ENCODE measurements at places on chromosomes 5 and 9. TPM values are rescaled to one million over a fixed set of nuclear protein-coding genes. Genes with fewer than 3 reads are reported as not detected.

The WNT8A gene
- not detected for polyA plus RNA-seq

DNA sequence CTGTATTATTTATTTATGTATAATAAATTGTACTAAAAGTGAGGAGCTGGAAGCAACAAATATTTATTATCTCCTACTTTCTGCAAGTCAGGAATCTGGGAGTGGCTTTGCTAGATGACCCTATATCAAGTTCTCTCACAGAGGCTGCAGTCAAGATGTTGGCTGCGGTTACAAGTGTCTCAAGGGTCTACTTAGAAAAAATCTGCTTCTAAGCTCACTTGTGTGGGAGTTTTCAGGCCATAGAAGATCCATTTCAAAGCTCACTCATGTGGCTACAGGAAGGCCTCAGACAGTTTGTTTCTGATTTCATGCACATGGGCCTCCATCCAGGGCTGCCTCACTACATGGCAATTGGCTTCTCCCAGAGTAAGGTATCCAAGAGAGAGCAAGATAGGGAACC is 551.1 kb downstream of the CAAP1 start:
- DNase-seq, result no peak

DNA sequence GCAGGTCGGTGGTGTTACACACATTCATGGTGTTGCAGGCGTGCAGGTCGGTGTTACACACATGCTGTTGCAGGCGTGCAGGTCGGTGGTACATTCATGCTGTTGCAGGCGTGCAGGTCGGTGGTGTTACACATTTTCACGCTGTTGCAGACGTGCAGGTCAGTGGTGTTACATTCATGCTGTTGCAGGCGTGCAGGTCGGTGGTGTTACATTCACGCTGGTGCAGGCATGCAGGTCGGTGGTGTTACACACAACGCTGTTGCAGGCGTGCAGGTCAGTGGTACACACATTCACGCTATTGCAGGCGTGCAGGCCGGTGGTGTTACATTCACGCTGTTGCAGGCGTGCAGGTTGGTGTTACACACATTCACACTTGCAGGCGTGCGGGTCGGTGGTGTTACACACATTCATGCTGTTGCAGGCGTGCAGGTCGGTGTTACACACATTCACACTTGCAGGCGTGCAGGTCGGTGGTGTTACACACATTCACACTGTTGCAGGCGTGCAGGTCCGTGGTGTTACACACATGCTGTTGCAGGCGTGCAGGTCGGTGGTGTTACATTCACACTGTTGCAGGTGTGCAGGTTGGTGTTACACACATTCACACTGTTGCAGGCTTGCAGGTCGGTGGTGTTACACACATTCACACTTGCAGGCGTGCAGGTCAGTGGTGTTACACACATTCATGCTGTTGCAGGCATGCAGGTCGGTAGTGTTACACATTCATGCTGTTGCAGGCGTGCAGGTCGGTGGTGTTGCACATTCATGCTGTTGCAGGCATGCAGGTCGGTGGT is 11.1 kb downstream of the DPP7 start:
- no peak for DNase-seq

DNA sequence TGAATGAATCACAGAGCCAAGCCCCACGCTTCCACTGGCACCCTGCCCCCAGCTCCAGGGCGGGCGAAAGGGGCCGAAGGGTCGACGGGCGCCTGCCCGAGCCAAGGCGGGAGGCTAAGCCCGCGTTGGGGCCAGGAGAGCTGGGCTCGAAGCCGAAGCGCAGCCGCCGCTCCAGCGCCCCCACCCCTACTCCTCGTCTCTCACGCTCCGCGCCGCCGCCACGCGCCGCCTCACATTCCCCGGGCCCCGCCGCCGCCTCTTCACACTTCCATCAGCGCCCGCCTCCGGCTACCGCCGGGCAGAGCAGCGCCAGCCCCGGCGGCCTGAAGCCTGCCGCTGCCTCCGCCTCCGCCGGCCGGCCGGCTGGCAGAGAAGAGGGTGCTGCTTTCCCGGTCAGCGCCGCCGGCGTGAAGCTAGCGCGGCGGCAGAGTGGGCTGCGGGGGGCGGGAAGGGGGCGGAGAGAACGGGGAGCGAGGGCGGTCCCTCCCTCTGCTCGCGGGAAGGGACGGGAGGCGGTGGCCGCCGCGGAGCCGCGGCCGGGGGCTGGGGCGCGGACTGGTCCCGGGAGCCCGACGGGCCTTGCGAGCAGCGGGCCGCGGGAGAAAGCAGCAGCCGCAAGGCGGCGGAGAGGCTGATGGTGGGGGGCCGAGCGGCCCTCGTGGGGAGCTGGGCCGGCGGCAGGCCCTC is at the start of gene HOMER1:
Gene HOMER1 (minus strand): TSS at position 431 of the 687 bp plus-strand sequence. CDS start 1,360 bp downstream, outside the sequence.
- no peak for DNase-seq

Measured in forelimb muscle (tissue), 1 donor.